Posterior vena cava (tissue), 2 donors: ENCODE measurements at places on chromosomes 4 and X.

DNA sequence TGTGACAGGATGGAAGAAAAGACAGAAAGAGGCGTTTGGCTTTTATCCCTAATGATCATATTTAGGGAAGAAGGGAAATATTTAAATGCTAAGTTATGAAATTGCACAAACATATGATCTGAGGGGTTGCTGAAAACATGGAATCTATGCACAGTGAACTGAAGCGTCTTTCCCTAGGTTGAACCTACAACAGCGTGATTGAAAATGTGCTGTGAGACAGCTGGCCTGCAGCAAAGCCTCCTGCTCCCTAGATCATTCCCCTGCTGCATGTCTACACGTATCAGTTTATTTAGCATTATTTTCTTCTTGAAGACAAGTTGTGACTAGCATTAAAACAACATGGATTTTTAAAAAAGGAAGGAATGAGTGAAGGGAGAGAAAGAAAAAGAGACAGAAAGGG, 272.5 kb upstream of the TRAM1L1 start:
- no peak for DNase-seq

DNA sequence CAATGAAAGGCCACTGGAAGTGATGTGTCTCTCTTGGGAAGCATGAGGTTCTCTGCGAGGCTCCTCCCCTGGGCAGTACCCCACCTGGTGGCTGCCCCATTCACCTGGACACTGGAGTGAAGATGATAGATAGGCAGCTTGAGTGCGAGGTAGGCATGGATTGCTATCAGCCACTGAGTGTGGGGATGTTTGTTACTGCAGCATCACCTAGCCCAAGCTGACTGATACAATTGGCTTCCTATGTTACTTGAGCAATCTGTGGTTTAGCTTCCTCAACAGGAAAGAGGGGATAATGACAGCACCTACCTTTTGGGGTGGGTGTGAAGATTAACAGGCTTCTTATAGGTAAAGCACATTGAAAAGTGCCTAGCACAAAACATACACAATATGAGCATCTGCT, 30.8 kb downstream of the ADRA2C start:
- no peak for DNase-seq

- no peak for DNase-seq
Observed at GRCh38 chr4:46839128-46839527, 69.9 kb downstream of the COX7B2 start.

GRCh38 chr4:14383652-14384051, 618.6 kb upstream of the CPEB2 start:
- DNase-seq = no peak

GRCh38 chr4:74934016-74934831, 1.3 kb downstream of the PARM1 start:
- peak; percentile 81 for DNase-seq

DNA sequence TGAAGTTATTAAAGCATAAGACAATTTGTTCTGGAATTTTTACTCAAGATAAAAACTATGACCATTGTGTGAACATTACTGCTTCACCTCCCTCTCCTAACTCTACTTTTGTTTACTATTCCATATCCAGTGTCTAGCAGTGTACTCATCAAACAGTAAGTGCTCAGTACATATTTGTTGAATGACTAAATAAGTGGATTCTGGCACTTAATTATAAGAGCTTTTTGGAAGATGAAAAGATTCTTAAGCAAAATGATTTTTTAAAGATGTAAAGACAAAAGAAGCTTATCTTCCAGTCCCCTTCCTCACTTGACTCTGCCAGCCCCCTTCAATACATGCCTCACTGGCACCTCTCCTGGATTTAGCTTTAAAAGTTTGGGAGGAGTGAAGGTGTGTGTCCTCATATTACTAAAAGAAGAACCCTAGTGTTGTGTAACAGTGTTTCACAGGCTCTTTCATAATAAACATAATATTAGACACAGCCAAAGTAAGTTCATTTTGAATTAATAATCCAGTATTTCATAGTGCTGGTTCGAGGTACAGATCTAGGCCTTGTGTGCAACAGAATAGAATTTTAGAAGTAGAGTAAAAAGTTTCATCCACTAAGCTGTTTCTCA, 53.0 kb downstream of the GAB1 start:
- no peak for DNase-seq

DNA sequence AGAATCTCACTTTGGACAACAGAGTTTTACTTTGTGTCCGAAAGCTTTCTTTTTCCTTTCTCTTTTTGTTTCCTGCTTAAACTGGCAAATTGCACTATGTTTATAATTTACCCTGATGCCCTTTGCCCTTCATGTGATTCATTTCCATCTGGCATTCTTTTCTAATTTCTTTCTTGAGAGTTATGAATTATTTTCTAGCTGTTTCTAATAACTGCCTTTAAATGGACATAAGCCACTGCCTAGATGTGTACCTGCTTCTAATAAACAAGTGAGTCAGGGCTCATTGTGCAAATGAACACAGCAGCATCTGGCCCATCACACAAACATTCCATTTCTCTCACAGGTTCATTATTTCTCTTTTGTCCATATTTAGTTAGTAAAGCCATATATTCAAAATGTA, 242.3 kb upstream of the GPRIN3 start:
- DNase-seq = no peak

GRCh38 chr4:129377131-129377845, 281.3 kb downstream of the C4orf33 start:
- DNase-seq = no peak

DNA sequence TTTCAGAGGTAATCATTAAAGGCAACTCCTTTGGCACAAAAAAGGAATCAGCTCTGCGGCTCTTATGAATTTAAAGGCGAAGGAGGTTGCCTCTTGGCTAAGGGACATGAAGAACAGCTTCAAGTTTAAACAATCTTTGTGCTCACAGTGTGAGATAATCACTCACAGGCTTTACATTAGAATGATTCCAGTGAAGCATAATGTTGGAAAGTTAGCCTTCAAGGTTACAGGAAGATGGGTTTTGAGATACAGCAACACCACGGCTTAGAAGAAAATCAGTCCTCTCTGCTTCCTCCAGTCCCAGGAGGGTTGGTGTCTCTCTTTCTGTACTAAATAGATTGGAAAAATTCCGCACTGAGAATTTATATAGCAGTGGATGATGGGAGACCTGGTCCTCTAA, 11.6 kb upstream of the SCD5 start:
- no peak for DNase-seq

DNA sequence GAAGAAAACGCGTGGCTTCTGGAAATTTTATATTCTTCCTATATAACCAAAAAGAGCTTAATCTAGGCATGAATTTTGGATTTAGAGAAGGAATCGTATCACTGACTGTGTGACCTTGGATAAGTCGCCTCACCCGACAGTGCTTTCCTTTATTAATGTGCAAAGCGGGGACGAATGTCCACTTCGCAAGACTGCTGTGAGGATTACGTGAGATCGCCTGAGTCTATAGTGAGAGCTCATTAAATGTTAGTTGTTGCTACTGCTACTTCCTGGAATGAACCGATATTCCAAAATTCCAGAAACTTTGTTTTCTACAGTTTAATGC, 448 bp upstream of the TBC1D8B start:
- no peak for DNase-seq

- no peak for DNase-seq
Observed at GRCh38 chr4:55736605-55737183, 82.9 kb upstream of the EXOC1L start.

DNA sequence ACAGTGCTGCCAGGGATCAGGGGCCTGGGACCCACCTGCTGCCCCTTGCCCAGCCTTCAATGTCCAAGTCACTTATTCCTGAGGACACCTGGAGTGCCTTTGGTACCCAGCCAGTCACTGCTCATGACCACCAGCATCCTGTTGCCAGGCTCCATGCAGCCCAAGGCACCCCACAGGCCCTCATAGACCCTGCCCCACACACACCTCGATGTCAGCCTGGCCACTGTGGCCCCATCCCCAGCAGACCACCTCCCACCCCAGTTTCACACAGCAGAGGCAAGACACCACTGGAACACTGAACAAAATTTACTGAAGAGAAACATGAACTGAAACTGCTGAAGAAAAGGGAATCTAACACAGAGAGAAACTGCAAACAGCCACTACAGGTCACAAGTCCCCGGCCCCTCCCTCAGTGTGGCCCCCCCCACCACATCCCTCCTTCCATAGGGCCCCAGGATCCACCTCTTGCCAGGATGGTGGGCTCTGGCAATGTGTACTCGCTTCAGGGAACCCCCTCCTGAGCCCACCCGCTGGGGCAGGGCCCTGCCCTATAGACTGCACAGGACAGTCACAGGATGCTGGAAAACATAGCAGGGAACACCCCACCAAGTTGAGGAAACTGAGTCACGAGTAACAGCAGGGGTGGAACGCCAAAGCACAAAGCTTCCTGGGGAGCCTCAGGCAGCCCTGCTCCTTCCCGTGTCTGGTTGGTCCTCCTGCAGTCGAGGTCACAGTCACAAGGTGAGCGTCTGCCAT, 5.2 kb downstream of the PNMA5 start:
- no peak for DNase-seq

DNA sequence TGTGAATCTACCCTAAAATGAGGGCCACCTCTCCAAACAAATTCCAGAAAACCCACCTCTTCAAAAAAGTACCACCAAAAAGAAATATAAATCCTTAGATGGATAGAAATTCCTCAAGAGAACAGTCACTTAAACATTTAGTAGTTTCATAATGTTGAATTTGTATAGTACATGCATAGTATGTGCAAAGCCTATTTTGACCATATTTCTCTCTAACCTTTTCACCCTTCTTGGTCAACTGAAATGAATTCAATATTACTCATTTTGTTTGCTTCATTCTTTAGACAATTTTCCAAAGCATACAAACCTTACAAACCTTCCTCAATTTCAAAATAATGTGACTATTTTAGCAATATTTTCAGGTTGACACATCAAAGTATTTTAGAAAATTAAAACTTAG, 4.1 kb downstream of the RHOXF1 start:
- DNase-seq = no peak

- no peak for DNase-seq
Observed at GRCh38 chr4:113810906-113811305, 49.4 kb upstream of the CAMK2D start.

- peak; percentile 88 for DNase-seq
Observed at GRCh38 chr4:38179690-38180377, 219.6 kb downstream of the PTTG2 start.

- DNase-seq = peak; percentile 62
Observed at GRCh38 chr4:6951880-6952381, 42.3 kb downstream of the TBC1D14 start.

DNA sequence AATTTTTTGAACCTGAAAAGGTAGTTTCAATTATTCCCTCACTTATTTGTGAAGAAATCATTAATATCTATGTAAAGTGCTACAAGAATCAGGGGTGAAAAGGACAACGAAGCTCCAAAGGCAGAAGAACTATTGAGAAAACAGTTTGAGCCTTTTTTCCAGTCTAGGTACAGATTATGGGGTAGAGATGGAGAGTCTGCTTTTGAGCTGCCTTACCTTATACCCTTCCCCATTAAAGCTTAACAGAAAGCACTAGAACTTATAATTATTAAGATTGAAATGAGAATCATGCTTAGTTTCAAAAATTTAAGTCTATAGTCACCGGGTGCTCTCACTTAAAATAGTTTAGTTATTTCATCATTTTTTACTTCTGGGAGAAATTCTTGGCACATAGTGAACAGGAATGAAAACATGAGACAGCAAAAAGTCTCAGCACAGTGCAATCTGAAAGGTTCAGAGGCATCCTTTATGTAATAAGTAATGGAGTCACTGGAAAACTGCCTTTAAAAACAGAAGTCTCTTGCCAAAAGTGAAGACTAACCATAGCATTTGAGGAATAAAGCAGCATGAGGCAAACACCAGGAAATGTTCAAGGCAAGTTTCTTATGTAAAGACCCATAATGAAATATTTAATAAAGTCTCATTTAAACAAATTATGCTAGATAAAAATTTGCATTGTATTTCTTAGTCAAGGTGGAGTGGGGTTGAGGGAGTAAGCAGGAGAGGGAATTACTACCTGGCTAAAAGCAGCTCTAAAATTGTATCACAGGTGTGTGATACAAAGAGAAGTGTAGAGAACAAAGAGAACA, 5.1 kb upstream of the DCLK2 start:
- DNase-seq = no peak

DNA sequence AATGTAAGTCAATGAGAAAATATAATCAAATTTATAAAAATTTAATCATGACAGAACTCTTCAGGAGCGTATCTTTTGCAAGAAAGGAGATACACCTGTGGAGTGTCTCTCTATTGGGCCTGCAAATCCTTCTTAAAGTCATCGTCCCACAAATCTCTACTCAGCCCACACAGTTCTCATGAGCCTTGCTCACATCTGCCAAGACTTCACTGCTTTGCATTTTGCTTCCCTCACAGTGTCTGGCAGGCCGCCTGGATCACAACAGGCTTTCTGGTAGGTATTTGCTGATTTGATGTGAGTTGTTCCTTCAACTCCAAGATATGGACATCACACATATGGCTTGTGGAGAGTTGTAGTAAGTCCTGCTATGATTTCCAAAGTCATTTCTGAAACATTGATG, 183.1 kb upstream of the ARX start:
- DNase-seq = no peak

GRCh38 chrX:38727668-38728067, 73.6 kb upstream of the MID1IP1 start:
- DNase-seq = no peak

DNA sequence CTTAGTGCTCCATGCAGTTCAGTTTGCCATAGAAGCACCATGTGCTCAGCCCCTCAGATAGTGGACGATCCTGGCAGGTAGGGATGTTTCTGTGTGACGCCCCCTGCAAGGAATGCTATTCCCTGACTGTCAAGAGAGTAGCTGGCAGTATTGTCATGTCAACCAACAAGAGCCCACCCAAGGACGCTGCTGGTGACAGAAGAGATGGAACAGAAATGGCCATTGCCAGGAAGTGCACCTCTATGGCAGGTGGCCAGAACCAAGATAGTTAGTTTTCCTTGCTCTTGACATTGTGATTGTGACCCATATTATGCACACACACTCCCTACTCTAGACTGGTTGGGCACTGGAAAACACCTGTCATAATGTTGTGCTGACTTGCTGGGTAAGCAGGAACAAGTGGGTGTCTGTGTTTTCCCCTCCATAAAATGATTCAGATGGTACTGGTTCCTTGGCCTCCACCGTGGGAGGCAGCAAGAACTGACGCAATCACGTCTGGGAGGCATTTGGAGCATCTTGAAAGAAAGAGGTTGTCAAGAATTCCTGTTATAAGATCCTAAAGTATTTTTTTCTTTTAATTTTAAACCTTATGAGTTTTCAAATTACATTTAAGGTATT, 507.9 kb downstream of the MID1IP1 start:
- no peak for DNase-seq

DNA sequence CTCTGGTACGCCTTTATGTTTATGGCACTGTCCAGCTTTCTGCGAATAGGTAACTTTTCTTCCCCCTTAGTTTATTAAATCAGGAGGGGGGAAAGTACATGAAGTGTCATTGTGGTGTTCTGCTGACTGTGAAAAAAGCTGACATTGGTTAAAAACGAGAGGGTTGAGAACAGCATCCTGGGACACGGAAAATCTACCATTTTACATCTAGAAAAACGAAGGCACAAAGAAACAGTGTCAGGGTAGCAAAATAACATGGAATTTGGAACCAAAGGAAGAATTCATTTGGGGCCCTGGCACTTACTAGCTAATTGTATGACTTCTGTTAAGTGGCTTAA, 1.2 kb upstream of the AMOT start:
- DNase-seq = no peak
